Left ventricle myocardium superior (tissue), 1 donor: ENCODE measurements at places on chromosomes 1 and 21. TPM values are rescaled to one million over a fixed set of nuclear protein-coding genes. Genes with fewer than 3 reads are reported as not detected.

GRCh38 chr1:90952906-90953305 is 68.9 kb downstream of the ZNF644 start:
- no peak for DNase-seq

GRCh38 chr1:232393444-232394146 is 236.3 kb downstream of the SIPA1L2 start:
- DNase-seq = no peak

DNA sequence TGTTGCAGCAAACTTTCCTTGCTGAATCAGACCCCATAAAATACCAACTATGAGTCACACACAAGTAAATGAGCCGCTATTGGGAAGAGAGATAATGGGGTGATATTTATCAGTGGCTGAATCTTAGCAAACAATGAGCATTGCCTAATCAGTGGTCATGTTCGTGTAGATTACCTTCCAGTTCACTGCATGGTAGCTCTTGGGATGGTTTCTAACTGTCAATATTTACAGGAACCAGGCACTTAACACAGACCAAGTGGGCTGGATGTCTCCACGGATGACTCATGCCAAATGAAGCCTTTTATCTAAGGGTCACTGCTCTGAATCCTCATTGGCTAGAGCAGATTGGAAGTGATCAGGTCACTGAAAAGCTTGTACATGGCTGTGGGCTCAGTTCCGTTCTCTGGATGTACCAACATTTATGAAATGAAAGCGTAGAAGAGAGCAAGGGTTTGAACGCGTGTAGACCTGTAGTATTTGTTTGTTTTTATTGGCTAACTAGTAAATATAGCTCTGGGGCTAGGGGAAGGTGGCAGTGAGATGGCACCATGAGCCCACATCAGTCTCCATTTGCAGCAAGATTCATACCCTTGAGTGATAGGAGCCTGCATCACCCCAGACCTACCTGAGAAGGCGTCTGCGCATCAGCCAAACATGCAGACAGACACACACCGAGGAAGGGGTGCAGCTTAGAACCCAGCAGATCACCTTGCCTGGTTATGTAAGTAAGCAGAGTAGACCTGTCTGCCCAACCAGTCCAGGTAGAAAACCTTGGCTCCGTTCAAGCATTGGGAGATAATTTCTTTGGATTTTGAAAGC is 153.3 kb downstream of the TOMM20 start:
- DNase-seq = no peak

GRCh38 chr1:150110116-150110515 is 39.6 kb upstream of the PLEKHO1 start:
- DNase-seq = no peak

DNA sequence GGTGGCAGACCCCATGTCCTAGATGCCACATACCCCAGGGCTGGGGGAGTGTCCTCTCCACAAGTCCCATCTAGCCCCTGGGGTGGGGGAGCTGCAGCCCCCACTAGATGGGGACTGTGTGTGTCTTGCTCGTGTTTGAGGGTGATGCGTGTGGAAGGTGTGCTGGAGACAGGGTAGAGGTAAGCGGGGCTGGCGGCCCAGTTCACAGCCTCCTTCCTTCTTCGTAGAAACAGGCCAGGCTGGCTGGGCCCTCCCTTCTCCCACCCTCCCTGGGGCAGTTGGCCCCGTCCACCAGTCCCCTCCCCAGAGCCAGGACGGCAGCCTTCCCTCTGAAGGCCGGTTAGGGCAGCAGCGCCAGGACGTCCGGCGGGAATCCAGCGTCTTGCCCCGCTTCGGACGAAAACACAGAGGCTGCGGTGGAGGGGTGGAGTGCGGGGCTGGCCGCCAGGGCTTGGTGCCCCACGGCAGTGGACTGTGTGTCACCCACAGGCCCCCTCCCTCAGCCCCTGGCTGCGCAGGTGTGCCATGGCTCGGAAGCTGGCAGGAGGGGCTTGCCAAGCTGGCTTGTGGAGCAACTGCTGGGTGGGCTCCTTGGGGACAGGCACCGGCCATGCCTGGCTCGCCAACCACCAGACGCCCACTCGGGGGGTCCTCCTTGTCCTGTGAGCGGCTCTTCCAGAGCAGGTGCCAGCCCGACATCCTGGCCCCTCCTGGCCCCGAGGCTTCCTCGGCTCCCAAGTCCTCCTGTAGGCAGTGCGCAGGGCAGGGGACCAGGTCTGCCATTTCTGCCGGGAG is 3.6 kb downstream of the PRDM16 start:
- peak; percentile 47 for DNase-seq

- no peak for DNase-seq
Measured at GRCh38 chr1:55441489-55441888, 226.3 kb upstream of the USP24 start.

- peak; percentile 64 for DNase-seq
Measured at GRCh38 chr1:9293533-9294404, 1.1 kb downstream of the SPSB1 start.

DNA sequence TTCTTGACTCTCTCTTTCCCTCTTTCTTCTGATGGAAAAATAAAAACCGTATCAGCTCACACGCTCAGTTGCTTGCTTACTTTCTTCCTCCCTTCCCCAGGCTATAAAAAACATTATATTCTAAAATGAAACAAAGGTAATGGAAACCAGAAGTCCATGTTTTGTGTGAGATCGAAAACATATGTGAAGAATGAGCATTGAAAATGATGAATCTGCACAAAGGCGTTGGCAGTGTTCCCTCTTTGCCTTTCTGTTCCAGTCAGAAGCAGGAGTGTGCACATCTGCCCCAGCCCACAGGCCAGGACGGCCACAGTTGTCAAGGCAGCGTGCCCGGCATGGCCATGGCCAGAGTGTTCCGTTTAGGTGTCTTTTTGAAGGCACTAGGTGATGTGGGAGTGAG is 185.3 kb upstream of the USP24 start:
- no peak for DNase-seq

- no peak for DNase-seq
Measured at GRCh38 chr1:68197891-68198290, 34.4 kb downstream of the WLS start.

DNA sequence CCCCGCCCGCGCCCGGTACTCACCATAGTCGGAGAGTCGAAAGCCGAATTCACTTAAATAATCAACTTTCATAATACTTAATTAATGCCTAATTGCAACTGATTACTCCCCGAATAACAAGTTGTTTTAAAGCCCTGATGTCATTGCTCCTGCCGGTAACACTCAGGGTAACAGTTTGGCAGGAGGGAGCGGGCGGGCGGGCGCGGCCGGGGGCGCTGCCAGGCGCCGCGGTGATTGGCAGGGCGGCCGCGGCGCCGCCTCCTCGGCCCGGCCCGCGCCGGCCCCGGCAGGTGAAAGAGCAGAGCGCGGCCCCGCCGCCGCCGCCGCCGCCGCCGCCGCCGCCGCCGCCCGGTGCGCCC is 102.2 kb downstream of the CASZ1 start:
- no peak for DNase-seq

DNA sequence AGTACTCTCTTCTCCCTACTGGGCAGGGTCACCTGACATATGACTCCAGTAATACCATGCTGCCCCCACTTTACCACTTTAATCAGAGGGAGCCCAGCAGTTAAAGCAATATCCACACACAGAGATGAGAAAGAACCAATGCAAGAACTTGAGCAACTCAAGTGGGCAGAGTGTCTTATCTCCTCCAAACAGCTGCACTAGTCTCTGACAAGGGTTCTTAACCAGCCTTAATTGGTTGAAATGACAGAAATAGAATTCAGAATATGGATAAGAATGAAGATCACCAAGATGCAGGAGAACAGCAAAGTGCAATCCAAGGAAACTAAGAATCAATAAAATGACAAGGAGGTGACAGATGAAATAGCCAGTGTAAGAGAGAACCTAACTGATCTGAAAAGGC is 91.0 kb downstream of the KCNT2 start:
- DNase-seq = no peak

DNA sequence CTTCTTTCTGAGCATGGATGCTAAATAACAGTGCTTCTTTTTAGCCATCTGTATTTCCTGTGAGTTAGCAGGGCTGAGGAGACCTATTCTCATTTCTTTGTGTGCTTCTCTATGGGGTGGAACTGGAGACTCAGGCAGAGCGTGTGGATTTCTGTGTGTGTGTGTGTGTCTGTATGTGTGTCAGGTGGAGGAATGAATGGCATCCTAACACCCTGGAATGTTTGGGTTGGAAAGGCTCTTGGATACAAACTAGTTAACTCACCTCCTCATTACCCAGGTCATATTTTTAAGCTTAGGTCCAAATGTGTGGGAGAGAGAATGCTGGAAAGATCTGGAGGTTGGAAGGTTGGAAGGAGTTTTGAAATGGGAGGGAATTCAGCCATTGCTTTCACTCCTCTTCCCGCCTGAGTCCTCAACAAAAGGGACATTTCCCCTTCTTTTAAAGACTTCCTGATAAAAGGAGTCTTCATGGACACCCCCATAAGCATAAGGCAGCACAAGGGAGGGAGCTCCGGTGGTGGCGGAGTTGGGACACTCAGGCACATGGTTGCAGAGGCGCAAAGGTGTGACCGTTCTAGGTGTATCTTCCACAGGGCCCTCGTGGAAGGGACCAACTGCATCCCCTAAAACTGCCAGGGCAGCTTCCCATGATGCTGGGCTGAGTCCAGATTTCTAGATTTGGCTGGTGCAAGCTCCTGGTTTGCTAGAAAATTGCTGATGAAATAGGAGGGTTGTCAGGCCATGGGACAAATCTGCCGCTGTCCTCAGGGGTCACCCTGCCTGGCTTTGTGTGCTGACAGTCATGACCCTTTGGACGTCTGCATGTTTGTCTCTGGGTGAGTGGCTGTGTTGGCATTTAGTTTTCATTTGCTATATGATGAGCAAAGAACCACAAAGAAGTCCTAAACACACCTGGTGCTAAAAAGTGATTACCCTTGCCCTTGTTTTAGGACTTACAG is 37.6 kb downstream of the MTARC1 start:
- no peak for DNase-seq

GRCh38 chr21:38743772-38744529 is 61.8 kb upstream of the ETS2 start:
- no peak for DNase-seq

- no peak for DNase-seq
Measured at GRCh38 chr1:248792342-248792741, 33.4 kb downstream of the SH3BP5L start.

- DNase-seq = no peak
Measured at GRCh38 chr1:27517301-27517700, 27.3 kb upstream of the WASF2 start.

DNALI1 gene
- 2.3 TPM for total RNA-seq

MNDA gene
- 4.9 TPM for total RNA-seq

KCNJ9 gene
- not detected for total RNA-seq

XCL2 gene
- not detected for total RNA-seq
